ENCODE measurements at places on chromosomes 1 and 21.
A peak's percentile ranks its signal among the peaks of the same experiment; 100 is the strongest.

DNA sequence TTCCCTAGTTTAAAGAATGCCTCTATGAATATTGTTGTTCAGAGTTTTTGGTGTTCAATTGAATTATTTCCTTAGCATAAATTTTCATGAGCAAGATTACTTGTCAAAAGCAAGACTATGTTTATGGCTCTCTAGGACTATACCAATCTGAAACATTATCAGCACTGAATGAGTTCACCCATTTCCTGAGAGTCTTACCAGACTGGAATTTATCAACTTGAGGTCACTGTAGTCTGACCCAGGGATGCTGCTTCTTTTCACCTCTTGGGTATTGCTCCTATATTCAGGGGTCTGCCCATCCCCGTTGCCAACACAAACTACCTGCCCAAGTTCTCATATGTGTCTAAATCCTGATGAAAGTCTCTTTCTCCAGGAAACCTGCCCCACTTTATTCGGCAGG lies 42.6 kb downstream of the OPTC start:
- no peak for DNase-seq

GRCh38 chr1:171103862-171104261 lies 13.2 kb downstream of the FMO3 start:
- no peak for DNase-seq

GRCh38 chr1:243882276-243882675 lies 32.2 kb upstream of the AKT3 start:
- DNase-seq, result no peak

- no peak for DNase-seq
Observed at GRCh38 chr1:228937851-228938536, 202.7 kb downstream of the RHOU start.

GRCh38 chr1:234229581-234230387 lies 143.5 kb upstream of the COA6 start:
- DNase-seq, result no peak

DNA sequence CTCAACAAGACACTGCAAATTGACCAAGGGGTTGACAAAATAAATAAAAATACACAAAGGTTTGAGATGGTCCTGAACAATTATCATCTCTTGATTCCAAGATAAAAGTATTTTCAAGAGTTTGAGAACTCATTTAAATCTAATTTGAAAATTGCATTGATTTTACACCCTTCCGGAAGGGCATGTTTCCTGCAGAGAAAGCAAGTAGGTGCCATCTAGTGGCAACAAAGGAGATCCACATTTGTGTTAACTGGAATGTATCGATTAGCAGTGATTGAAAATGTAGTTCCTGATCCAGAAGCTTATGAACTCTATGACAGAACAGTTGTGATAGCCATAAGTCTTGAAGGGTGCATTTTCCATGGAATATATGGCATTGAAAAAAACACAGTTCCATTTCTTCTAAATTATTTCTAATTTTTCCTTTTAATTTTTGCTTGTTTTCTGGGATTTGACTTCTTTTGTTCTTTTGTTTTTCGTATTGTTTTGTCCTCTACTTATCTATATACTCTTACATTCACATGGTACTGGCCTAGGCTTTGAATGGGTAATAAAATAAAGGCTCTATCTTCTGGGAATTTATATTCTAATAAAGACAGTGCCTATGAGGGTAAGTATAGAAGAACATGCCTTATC lies 143.7 kb downstream of the DNM3 start:
- DNase-seq, result peak; percentile 34

DNA sequence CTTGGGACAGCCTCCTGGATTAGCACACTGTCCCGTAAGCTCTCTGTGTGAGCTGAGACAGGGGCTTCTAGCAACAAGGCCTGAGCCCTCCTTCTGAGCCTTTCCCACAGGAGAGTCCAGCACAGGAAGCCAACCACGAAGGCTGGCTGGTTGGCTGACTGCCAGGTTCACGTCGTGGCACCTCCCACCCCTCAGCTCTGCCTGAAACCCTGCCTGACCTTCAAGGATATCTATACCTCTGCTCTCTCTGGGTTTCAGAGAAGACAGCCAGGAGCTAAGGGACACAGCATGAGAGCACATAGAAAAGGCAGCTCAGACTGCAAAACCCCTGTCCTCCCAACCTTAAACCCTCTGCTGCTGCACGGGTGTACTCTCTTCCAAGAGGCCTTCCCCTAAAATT lies 13.9 kb downstream of the DLGAP3 start:
- DNase-seq, result no peak

GRCh38 chr1:226741009-226741408 lies 1.9 kb upstream of the ITPKB start:
- no peak for DNase-seq

DNA sequence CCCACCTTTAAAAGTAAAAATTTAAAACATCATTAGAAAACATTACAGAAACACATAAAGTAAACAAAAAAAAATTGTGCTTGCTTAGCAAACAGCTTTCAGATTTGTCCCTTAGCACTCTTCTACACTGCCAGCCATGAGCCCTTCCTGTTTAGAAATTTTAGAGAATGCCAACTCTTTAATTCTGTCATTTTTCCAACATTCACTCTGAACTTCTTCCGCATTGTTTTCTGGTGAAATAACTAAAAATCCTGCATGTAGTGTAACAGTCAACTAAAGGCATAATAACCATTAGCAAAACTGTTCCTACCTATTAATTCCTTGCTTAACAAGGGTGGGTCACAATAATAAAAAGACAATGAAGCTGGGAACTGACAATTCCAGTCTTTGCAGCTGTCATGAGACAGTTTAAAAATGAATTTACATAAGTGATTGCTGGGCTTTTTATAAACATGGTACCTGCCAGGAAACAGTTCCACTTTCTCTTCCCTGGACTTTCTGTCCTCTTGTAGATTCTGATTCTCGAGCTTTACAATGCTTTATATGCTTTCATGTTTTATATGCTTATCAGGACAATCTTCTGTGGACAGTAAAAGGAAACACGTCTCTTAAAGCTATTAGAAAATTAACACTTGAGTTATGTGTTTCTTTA lies 19.0 kb downstream of the GNG12 start:
- DNase-seq, result no peak

- peak; percentile 68 for DNase-seq
Observed at GRCh38 chr1:225318706-225319575, 108.9 kb downstream of the LBR start.

GRCh38 chr1:230231774-230232145 lies 164.7 kb downstream of the GALNT2 start:
- peak; percentile 46 for DNase-seq

All from inflammatory macrophage treated with lipopolysaccharide for 1 hour (primary cell).